Stimulated activated CD4-positive, alpha-beta T cell treated with anti-CD3 and anti-CD28 coated beads, Interleukin-2, amount 100 ng/mL, for 24 hours (primary cell): ENCODE measurements at places on chromosomes 2 and 18.

GRCh38 chr2:238157506-238158017 lies 1.2 kb upstream of the ERFE start:
- no peak for DNase-seq

DNA sequence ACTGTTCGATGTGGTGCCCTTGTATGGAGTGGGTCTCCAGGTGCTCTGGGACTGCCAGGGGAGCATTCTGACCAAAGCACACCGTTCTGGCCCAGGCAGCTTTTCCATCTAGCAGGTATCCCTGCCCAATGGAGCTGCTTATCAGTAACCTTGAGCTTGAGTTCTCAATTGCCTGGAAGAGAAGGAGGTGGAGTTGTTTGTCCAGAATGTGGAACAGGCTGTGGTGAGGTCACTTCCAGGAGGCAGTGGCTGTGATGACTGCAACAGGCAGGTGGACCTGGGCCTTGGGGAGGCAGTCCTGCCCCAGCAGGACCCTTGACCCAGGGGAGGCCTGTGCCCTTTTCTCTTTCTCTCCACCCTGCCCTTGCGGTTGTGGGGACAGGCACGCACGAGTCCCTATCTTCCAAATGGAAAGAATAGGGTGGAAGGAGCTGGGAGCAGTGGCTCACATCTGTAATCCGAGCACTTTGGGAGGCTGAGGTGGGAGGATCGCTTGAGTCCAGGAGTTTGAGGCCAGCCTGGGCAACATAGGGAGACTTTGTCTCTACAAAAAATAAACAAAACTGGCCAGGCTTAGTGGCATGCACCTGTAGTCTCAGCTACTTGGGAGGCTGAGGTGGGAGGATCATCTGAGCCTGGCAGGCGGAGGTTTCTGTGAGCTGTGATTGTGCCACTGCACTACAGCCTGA lies 66.2 kb upstream of the MCFD2 start:
- no peak for DNase-seq

DNA sequence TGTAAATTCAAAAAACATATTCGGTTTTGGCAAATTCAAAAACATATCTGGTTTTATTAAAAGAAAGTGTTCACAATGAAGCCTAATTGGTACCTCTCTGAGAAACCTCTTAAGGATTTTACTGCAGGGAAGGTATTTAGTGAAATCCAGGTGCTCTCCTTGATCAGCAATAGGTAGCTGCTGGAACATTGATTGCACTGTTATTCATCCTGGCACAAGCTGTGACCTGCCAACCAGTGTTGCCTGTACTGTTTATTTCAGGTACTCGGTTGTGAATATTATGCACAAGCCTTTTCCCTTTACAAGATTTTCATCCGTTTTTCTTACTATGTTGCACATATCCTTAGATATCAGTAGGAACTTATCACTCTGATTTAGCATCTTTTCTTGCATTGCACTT lies 155.8 kb upstream of the ZEB2 start:
- DNase-seq: no peak

GRCh38 chr18:8106603-8107002 lies 502.6 kb upstream of the RAB12 start:
- DNase-seq: no peak

GRCh38 chr18:50559752-50560680 lies at the start of gene MAPK4:
Gene MAPK4, plus strand, starts transcription at chr18:50560087. Its CDS starts 103,872 bp downstream, at chr18:50663959.
- peak; percentile 53 for DNase-seq

GRCh38 chr2:201639205-201639604 lies 4.1 kb downstream of the TMEM237 start:
- no peak for DNase-seq

DNA sequence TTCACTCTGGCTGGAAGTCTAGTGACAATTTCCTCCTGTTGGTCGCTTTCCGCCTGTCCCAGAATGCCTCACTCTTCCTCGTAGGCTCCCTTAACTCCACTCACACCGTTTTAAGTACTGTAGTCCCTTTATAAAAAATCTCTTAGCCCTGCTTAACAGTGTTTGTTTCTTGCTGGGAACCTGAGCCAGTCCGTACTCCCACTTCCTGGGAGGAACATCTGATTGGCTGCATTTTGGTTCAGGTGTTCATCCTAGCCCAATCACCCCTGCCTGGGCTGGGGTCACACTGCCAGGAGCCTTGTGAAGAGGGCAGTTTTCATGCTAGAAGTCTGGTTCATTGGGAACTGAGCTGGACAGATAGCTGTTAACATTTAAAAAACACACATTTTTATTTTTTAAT lies 25.6 kb upstream of the TOGARAM2 start:
- DNase-seq: no peak

DNA sequence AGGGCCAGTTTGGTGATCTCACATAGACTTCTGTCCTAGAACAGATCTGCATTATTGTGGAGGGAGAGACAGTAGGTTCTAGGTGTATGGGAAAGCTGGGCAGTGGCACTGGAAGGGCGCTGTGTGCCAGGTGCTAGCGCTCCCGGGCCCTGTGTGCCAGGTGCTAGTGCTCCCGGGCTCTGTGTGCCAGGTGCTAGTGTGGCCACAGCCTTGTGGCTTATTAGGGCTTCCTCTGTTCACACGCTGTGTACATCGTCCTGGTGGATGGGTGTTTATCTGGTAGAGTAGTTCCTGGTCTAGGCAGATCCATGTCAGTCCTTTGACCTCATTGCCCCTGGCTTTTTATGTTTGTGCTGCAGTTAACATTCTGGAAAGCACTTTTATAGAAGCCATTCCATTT lies 263.4 kb downstream of the AGAP1 start:
- DNase-seq: no peak

DNA sequence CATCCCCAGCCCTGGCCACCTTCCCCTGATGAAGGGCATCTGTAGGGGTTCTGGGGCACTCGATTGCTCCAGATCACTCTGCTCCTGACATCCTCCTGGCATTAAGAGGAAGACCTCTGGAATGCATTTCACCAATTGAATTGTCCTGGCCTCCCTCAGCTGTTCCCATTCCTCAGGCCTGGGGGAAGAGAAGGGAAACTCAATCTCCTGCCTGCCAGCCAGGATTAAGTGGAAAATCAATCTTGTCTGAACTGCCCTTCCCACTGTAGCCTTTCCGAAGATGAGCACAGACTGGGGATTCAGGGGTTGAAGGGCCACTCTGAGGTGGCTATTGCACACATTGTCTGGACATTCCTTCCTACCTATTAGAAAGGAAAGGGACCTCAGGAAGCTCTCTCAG lies 99.8 kb downstream of the ALK start:
- no peak for DNase-seq

- DNase-seq: no peak
Observed at GRCh38 chr18:22933966-22934423, 867 bp downstream of the RBBP8 start.

DNA sequence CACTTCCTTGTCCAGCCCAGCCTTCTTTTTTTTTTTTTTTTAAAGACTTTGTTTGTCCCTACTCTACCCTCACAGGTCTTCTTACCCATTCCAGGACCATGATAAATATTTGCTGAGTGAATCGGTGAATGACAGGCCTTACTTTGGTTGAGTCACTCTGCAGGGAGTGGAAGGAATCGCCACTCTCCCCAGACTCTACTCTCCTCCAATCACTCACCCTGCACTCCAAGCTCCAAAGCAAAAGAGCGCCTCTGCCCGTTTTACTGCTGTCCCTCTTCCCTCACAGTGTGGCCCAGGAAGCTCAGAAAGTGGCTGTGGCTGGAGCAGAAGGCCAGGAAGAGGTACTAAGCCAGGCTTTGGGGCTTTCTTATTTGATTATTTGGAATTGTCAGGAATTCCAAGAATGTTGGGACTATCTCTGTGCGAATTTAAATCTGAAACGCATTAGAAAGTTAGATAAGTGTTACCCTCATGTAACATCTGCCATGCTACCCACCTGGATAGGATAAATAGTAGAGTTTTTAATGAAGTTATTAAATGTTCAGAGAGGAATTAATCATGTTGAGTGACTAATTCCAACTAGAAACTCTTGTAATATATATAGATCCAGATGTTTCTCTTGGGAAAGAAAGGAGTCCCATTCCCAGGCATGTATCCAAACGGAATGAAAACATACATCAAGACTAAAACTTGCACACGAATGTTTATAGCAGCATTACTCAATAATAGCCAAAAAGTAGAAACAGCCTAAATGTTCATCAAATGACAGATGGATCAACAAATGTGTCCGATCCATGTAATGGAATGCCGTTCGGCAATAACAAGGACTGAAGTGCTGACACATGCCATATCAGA lies 43.0 kb upstream of the CHMP1B start:
- no peak for DNase-seq

DNA sequence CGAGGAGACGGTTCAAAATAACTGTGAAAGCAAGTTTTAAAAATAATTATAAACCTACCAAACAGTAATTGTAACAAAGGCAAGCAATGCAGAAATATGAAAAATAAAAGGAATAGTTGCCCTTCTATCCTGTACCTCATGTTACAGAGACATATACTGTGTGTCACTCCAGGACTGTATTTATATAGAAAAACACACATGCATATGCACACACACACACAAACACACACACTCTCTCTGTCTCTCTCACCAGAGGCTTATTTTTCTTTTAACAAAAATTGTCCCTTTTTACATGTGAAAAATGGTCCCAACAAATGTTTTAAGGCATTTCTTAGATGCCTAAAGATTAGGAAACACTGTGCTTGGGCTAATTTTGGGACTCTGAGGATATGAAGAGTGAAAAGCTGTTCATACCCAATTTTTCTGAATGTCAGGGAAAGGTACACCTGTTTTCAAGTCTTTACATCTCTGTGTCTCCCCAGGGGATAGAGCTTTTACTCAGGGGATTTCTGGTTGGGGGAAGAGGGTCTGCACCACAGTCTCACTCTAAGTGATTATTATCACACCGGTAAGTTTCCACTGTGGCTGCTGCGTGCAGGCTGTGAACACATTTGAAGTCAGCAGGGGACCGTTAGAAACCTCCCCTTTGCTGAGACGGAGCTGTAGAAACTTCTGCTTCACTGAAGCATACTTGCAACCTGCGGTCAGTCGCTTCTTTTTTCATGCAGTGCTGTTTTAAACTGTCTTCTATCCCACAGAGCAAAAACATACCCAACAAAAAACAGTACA lies 51.4 kb upstream of the SPAG16 start:
- DNase-seq: peak; percentile 13

GRCh38 chr2:140064243-140064642 lies 1284.1 kb upstream of the NXPH2 start:
- no peak for DNase-seq

DNA sequence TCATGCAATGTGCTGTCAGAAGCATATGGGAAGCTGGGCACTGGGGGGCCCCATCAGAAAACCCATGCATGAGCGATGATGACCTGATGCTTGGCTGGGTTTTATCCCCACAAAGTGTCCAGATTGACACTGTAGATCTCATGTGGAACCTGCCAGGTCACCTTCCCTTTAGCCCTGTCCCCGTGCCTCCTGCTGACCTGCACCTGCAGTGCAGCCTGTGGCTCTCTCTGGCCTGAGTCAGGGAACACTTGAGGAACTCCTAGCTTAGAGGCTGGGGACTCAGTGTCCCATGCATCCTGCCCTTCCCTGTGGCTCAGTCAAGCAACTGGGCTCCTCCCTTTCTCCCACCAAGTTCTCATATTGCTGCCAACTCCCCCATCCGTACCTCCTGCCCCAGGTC lies 57.7 kb downstream of the PDCL3 start:
- no peak for DNase-seq

DNA sequence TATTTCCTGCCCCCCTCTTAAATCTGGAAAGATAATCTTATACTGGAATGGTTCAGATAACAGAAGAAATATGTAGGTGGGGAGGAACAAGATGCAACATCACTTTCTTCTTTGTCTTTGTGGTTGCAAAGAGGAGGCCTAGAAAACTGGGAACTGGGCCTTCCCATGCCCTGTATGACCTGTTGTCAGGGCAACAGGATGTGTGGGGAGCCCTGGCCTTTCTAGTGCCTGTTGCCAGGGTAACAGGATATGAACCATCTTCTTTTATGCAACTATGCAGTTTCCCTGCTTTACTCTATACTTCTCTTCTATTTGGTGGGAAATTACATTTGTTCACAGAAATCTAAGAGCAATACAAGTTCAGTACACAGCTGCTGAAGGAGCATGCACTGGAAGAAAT lies 79.8 kb upstream of the PDE1A start:
- DNase-seq: no peak

DNA sequence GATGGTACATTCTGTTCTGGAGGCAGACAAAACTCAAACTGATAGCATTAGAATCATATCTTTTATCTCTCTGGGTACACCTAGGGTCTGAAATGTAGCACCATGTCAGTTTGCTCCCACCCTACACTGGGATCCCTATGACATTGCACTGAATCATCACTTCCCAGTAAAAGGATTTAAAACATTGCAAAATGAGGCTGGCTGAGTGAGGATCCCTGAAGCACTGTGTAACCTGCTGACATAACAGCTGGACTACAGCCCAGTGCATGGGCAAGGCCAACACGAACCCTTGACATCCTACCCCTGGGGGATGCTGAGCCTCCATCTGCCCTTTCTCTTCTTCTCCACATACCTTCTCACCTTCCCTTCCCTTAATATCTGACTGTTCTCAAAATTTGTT lies 253.2 kb downstream of the TTC32 start:
- DNase-seq: no peak

DNA sequence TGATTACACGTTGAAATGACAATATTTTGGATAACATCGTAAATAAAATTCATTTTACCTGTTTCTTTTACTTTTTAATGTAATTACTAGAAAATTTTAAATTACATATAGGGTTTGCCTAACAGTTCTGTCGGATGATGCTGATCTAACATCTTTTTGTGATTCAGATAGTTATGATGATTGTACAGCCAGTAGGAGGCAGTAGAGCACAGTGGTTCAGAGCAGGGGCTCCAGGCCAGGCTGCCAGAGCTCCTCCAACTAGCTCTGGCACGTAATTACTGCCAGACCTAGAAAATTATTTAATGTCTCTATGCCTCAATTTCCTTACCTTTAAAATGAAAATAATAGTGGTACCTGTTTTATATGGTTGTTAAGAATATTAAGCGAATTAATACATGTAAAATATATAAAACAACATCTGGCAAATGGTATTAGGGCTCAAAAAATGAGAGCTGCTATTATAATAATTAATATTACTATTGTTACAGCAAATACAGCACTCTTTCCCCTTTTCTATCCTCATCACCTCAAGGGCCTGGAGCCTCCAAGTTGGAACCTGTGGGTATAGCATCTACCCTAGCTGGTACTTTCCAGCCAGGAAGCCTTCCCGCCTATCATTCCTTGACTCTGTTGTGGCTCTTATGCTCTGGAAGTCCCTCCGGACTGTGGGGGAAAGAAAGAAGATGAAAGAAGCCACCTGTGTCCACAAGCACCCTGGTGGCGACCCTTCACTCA lies 47.7 kb upstream of the PLA2R1 start:
- DNase-seq: peak; percentile 58

GRCh38 chr2:214103276-214104001 lies 307.4 kb upstream of the VWC2L start:
- DNase-seq: no peak

- no peak for DNase-seq
Observed at GRCh38 chr2:25174192-25174861, 5.9 kb upstream of the POMC start.

GRCh38 chr2:201408931-201409330 lies 42.3 kb downstream of the TRAK2 start:
- no peak for DNase-seq

GRCh38 chr18:66621816-66622576 lies 18.1 kb upstream of the CDH19 start:
- no peak for DNase-seq

- DNase-seq: no peak
Observed at GRCh38 chr18:63046375-63046774, 273.2 kb downstream of the BCL2 start.
